T-cell (primary cell): ENCODE measurements at places on chromosomes 5 and 9. TPM values are rescaled to one million over a fixed set of nuclear protein-coding genes. Genes with fewer than 3 reads are reported as not detected.

GRCh38 chr9:89695441-89695891, 90.7 kb downstream of the GADD45G start:
- DNase-seq: no peak
- no peaks in the 10 kb centered on the region for H3K36me3 ChIP-seq
- H3K4me1 ChIP-seq: peaks cover 9% of the 10 kb centered on the region
- no peak overlapping the region for H3K4me3 ChIP-seq

- H3K4me1 ChIP-seq: no peaks in the 10 kb centered on the region
- H3K4me3 ChIP-seq: no peak overlapping the region
- no peaks in the 10 kb centered on the region for H3K36me3 ChIP-seq
- DNase-seq: no peak
- no peak overlapping the region for H3K27ac ChIP-seq
Observed at GRCh38 chr5:44911501-44911900, 102.8 kb downstream of the MRPS30 start.

ZNF782 gene
- 8.8 TPM for total RNA-seq

DNA sequence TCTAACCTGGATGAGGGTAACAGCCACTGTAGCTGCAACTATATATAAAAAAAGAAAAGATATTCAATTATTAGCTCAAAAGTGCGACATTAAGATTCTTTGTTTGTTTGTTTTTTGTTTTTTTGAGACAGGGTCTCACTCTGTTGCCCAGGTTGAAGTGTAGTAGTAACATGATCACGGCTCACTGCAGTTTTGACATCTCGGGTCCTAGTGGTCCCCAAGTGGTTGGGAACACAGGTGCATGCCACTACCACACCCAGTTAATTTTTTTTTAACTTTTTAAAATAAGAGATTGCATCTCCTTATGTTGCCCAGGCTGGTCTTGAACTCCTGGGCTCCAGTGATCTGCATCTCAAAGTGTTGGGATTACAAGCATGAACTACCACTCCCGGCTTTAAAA, 61.8 kb downstream of the MEF2C start:
- no peaks in the 10 kb centered on the region for H3K4me1 ChIP-seq
- H3K36me3 ChIP-seq: no peaks in the 10 kb centered on the region
- DNase-seq: no peak
- H3K4me3 ChIP-seq: no peak overlapping the region
- H3K27ac ChIP-seq: no peak overlapping the region
- H3K27me3 ChIP-seq: no peaks in the 10 kb centered on the region

GRCh38 chr5:41325074-41325473, 111.7 kb upstream of the C6 start:
- no peaks in the 10 kb centered on the region for H3K27me3 ChIP-seq
- H3K27ac ChIP-seq: no peak overlapping the region
- no peak overlapping the region for H3K4me3 ChIP-seq
- H3K4me1 ChIP-seq: no peaks in the 10 kb centered on the region

PPIP5K2 gene
- 40.1 TPM for total RNA-seq

- H3K27me3 ChIP-seq: no peaks in the 10 kb centered on the region
- H3K4me1 ChIP-seq: peaks cover 25% of the 10 kb centered on the region
- no peak overlapping the region for H3K27ac ChIP-seq
- DNase-seq: no peak
- H3K36me3 ChIP-seq: no peaks in the 10 kb centered on the region
- no peak overlapping the region for H3K4me3 ChIP-seq
Observed at GRCh38 chr9:124493794-124494479, 13.3 kb downstream of the NR5A1 start.

PHF2 gene
- 28.7 TPM for total RNA-seq

- H3K4me3 ChIP-seq: no peak overlapping the region
- H3K27me3 ChIP-seq: peaks cover 7% of the 10 kb centered on the region
- H3K27ac ChIP-seq: no peak overlapping the region
- DNase-seq: no peak
Observed at GRCh38 chr5:138661991-138662434, 86.8 kb upstream of the HSPA9 start.

GRCh38 chr9:110994771-110995241, 43.5 kb downstream of the LPAR1 start:
- H3K4me3 ChIP-seq: no peak overlapping the region
- H3K27me3 ChIP-seq: peaks cover 2% of the 10 kb centered on the region
- no peaks in the 10 kb centered on the region for H3K36me3 ChIP-seq
- DNase-seq: no peak

GRCh38 chr5:30392897-30393296, 800.6 kb upstream of the CDH6 start:
- no peak overlapping the region for H3K4me3 ChIP-seq
- H3K27ac ChIP-seq: no peak overlapping the region
- no peaks in the 10 kb centered on the region for H3K27me3 ChIP-seq

GRCh38 chr5:179346401-179346800, 1.1 kb upstream of the ADAMTS2 start:
- H3K36me3 ChIP-seq: no peaks in the 10 kb centered on the region
- H3K27me3 ChIP-seq: peaks cover 2% of the 10 kb centered on the region
- no peak overlapping the region for H3K27ac ChIP-seq
- H3K4me3 ChIP-seq: no peak overlapping the region
- no peak for DNase-seq
- H3K4me1 ChIP-seq: peaks cover 11% of the 10 kb centered on the region

DNA sequence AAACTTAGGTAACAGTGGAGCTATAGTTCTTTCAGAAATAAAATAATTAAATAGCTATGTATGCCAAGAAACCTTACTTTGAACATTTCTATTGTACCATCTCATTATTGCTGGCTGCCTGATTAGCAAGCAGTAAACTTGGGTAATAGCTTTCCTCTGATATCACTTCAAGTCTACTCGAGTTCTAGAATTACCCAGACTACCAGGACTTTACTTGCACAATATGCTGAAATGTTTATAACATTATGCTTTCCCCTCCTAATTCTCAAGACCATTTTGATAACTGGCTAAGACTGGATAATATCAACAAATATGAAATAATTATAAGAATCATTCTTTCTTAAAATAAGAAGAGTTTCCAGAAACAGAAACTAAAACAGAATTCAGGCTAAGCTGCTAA, 512.6 kb downstream of the RAB3C start:
- DNase-seq: no peak
- no peaks in the 10 kb centered on the region for H3K36me3 ChIP-seq
- H3K27ac ChIP-seq: no peak overlapping the region
- peaks cover 14% of the 10 kb centered on the region for H3K4me1 ChIP-seq
- no peak overlapping the region for H3K4me3 ChIP-seq
- H3K27me3 ChIP-seq: no peaks in the 10 kb centered on the region

DNA sequence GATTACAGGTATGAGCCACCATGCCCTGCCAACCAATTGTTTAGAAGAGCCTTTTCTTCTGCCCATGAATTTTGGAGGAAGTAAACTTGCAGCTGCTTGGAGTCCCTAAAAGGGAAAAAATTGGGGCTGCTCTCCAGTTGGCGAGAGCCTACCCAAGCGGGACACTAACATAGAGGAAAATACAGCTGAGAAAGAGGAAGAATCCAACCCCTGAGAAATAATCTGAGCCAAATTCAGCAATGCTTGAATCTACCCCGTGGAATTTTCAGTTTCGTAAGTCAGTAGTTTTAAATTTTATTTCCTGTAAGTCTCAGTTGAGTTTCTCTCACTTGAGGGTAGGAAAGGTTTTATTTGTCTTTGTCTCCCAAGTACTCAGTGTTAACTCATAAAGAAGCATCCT, 30.4 kb upstream of the UBTD2 start:
- DNase-seq: no peak
- no peaks in the 10 kb centered on the region for H3K36me3 ChIP-seq
- H3K4me3 ChIP-seq: no peak overlapping the region
- H3K4me1 ChIP-seq: no peaks in the 10 kb centered on the region

GRCh38 chr5:119360905-119361593, 5.2 kb downstream of the TNFAIP8 start:
- H3K36me3 ChIP-seq: peaks cover 5% of the 10 kb centered on the region
- peak overlapping the region; percentile 31 for H3K27ac ChIP-seq
- H3K4me1 ChIP-seq: peaks cover 75% of the 10 kb centered on the region
- no peak overlapping the region for H3K4me3 ChIP-seq
- no peak for DNase-seq

IL7R gene
- 961 TPM for total RNA-seq

DNA sequence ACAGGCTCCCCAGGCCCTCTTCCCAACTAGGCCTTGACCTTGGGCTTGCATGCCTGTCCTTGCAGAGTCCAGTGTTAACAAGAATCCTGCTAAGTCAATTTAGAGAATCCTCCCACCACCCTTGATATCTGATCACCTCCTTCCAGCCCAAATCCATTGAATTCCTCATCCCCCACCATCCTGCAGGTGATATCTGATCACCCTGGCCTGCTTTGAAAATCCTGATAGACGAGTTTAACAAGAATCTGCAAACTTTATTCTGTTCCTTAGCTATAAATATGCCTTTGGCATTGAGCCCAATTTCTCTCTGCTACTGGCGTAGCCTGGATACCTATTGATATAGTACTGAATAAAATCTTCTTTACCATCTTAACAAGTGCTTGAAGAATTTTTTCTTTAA, 125.5 kb downstream of the DIRAS2 start:
- DNase-seq: no peak
- H3K4me1 ChIP-seq: no peaks in the 10 kb centered on the region
- H3K27ac ChIP-seq: no peak overlapping the region
- no peak overlapping the region for H3K4me3 ChIP-seq

AK3 gene
- 21.8 TPM for total RNA-seq

BAAT gene
- total RNA-seq: not detected
